ENCODE measurements at places on chromosomes 2 and 18.

- peak; percentile 0 for DNase-seq
These were observed 483.9 kb upstream of the CRIM1 start for GRCh38 chr2:35871672-35872071.

- peak; percentile 93 for DNase-seq
These were observed 14.3 kb upstream of the TMEM185B start for GRCh38 chr2:120237491-120237902.

GRCh38 chr2:88866756-88867155 is 175.3 kb downstream of the RPIA start:
- no peak for DNase-seq

DNA sequence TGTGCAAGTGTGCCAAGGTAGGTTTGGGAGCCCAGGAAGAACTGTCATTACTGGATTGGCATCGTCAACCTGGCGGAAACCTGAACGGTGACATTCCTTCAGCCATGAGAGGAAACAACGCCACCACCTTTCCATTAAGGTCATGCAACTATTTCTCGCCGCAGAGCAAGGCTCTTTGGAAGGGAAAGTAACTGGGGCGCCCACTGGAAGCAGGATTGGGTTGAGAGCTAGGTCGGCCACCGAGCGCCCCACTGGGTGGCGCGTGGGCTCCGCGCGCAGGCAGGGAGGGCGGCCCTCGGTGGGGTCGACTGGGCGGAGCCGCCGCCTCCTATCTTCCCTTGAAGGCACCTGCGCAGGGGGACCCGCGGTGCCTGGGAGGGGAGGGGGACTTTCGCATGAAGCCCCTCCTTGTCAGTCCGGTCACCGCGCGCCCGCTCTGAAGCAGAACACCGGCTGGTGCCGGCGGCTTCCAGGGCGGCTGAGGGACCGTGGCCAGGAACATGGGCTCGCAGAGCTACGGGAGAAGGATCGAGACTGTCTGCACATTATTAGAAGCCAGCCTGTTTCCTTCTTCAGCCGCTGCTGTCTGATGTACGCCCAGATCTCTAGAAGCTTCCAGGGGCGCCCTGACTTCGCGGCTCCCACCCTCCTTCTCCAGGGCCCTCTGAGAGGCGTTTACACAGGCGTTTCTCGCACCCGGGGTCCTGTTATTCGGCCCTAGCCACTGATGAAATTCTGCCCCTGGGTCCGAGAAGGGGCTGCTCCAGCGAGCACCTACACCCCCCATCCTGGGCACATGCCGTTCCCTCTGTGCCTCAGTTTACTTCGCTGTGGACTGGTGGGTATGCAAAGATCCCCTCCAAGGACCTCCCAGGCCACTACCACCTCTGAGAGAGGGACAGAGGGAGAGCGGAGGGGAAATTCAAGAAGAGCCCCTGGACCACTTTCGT is 27.3 kb upstream of the MAL start:
- DNase-seq = no peak

- DNase-seq = no peak
These were observed 289.8 kb downstream of the RAD51AP2 start for GRCh38 chr2:17228461-17228860.

- DNase-seq = peak; percentile 1
These were observed 148.5 kb downstream of the TMEM200C start for GRCh38 chr18:5746844-5747243.

DNA sequence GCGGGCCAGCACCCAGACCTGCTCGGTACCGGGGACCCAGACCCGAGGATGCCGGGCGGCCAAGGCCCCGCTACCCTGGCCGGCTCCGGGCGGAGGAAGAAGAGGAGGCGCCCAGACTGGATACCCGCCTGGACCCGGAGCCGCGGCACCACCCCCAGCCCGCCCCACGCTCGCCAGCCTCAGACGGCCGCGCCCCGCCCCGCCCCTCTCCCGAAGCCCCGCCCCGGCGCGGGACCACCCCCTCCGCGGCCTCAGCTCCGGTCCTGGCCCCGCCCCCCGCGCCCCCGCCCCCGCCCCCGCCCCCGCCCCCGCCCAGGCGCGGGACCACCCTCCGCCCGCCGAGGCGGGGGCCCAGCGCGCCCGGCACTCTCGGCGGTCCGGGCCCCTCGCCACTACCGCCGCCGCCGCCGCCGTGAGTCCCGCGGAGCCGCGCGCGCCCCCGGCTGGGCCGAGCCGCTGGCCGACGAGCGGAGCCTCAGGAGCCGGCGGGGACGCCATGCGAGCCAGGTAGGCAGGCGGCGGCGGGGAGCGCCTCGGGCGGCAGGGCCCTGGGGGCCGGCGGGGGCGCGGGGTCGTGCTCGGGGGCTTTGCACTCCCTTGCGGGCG is at the start of gene SH3BP4:
Gene SH3BP4 (plus strand): TSS at position 354 of the 606 bp plus-strand sequence. CDS start 82,986 bp downstream, outside the sequence.
- DNase-seq = peak; percentile 53

DNA sequence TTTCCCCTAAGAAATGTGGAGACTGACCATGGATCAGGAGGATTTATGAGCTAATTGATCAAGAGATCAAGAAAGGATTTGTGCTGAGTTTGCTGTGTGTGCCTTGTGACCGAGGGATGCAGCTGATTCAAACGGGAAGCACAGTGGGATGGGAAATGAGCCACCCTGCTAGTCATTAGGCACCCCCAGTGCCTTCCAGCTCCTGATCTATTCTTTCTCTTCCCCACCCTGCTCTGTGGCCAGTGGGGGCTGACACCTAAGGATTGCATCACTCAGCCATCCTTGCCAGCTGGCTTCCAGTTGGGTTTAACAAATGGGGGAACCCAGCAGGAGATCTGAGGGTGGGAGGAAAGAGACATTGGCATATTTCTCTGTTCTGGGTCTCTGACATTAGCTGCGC is 132.2 kb upstream of the CXCR4 start:
- no peak for DNase-seq

DNA sequence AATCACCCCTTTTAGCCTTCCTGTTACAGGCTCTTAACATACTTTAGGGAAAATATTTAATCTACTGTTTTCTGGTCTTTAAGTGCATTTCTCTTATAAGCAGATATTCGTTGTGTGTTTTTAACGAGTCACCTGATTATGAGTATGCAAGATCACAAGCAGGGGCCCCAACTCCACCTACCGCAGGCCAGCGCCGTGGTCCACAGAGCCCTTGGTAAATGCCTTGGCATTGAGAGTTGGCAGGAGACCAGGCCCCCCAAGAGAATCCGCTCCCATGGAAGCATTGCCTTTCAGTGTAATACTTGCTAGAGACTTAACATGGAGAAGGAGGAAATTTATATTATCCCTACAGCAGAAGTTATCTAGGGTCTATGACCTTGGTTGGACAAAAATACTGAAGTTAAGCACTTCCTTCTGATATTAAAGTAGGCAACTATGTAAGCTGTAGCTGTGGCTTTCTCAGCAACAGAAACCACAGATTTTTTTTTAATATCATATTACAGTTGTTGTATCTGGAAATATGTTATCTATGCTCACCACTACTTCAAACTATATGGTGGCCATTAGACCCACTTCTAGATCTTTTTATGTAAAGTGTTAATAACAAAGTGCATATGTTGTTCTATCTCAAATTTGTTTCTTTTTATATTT is 241.8 kb upstream of the MGAT5 start:
- DNase-seq = no peak

- DNase-seq = peak; percentile 88
These were observed 208.9 kb downstream of the LPIN1 start for GRCh38 chr2:11955314-11955713.

GRCh38 chr2:38497670-38498037 is 105.1 kb downstream of the HNRNPLL start:
- DNase-seq = no peak

DNA sequence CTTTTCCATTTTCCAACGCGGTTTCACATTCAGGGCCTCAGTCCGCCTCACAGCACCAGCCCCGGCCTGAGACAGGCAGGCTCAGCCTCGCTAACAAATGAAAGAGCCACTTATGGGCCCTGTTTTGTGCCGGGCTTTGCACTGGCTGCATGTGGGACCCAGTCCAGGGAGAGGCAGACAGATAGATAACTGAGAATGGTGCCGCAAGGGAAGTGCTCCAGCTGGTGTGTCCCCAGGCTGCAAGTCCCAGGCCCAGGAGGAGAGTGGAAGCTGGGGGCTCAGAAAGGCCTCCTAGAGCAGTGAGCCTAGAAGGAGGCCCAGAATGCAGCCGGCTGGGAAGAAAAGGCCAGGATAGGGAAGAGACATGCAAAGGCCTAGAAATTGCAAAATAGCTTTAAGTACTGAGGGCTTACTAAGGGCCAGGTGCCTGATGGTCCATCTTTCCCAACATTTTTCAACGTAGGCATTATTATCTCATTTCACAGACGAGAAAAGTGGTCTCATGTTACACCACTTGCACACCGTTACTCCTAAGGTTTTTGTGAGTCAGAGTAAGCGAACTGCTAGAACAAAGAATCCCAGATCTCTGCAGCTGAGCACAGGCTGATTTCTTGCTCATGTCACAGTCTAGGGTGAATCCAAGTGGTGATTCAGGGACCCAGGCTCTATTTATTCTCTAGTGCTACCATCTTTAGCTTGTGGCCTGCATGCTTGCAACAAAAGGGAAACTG is 26.0 kb downstream of the ADRA2B start:
- peak; percentile 7 for DNase-seq

DNA sequence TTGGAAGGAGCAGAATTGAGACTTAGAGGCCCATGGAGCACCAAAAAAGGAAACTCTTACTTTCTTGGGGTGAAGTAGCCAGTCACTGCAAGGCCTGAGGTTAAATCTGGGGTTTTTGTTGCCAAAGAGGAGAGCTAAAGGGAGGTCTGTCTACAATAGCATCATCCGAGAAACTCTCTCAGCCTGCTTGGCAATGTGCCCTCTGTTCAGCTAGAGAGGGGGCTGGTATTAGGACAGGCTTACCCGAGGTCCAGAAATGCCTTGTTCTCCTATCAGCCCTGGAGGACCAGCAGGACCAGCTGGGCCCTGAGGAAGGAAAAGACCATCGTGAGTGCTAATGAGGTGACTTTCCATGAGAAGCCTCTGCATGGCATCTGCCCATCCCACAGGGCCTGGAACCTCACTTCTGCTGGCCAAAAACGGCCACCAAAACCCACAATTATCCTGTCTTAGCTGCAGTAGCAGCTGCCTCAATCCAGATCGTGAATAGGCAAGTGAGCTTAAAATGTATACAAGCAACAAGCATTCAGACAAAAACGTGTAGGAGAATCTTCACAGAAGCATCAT is 61.6 kb downstream of the COL6A3 start:
- DNase-seq = peak; percentile 61

GRCh38 chr2:232260075-232260474 is 118.5 kb upstream of the ALPP start:
- DNase-seq = peak; percentile 90

- peak; percentile 55 for DNase-seq
These were observed 18.5 kb downstream of the PMAIP1 start for GRCh38 chr18:59918320-59918755.

GRCh38 chr18:49892148-49892924 is 79.0 kb upstream of the ACAA2 start:
- no peak for DNase-seq

- DNase-seq = no peak
These were observed 151.2 kb downstream of the CALCRL start for GRCh38 chr2:187296869-187297268.

DNA sequence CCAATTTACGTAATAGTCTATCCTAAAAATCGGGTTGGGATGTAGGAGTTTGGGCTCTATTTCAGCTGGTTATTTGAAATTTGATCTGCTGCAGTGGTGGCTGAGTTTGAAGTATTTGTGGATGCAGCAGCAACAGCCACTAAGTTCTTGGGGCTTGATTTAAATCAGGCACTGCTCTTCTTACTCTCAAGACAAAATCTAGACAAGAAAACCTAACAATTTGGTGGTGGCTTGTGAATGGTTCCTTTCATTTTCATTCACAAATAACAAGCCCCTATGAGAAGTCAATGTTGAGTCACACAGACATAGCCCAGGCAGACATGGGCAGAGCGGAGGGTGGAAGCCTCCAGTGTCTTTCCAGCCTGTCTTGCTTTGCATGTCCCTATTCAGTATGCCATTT is 199.3 kb downstream of the LTBP1 start:
- peak; percentile 65 for DNase-seq

GRCh38 chr2:174171686-174172445 is 76.5 kb downstream of the OLA1 start:
- no peak for DNase-seq

- peak; percentile 99 for DNase-seq
These were observed 20.3 kb upstream of the LAPTM4A start for GRCh38 chr2:20071397-20072383.

GRCh38 chr18:32714571-32715148 is 58.2 kb downstream of the KLHL14 start:
- DNase-seq = peak; percentile 69

GRCh38 chr2:165161510-165161909 is 42.3 kb downstream of the SCN3A start:
- peak; percentile 18 for DNase-seq

DNA sequence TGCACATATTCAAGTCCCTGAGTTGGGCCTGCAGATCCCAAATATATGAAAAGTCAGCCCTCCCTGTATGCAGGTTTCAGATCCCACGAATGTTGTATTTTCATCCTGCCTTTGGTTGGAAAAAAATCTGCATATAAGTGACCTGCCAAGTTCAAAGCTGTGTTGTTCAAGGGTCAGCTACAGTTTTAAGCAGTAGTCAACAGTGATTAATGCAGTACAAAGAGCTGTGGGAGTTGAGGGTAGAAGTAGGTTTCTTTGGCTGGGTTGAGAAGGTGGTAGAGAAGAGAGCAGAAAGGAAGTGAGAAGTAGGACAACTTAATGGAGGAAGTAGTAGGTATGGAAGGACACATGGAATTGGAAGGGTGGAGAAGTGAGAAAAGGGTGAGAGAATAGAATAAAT is 127.9 kb downstream of the ANKRD44 start:
- no peak for DNase-seq

GRCh38 chr2:151102226-151102625 is 159.4 kb downstream of the RBM43 start:
- DNase-seq = no peak

GRCh38 chr2:4507661-4508060 is 804.3 kb downstream of the DCDC2C start:
- no peak for DNase-seq

DNA sequence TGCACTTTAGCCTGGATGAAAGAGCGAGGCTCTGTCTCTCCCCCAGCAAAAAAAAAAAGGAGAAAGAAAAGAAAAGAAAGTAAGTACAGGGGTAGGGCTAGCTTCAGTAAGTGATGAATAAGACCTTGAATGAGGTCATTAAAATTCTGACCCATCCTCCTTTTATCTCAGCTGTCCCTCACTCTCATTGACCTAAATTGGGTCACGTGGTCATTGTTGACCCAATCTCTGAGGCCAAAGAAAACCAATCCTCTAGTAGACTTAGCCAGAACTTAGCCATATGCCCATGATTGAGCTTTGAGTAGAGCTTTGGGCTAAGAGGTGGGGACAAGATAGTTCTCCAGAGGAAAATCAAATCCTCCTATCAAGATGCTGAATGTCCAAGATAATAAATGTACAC is 149.3 kb downstream of the PDE11A start:
- no peak for DNase-seq

- no peak for DNase-seq
These were observed 254.1 kb downstream of the HDAC4 start for GRCh38 chr2:239146741-239147181.

GRCh38 chr18:63859781-63860475 is 27.6 kb upstream of the SERPINB2 start:
- DNase-seq = no peak

GRCh38 chr2:20562540-20563225 is 88.2 kb downstream of the HS1BP3 start:
- DNase-seq = peak; percentile 47

- no peak for DNase-seq
These were observed 11.9 kb downstream of the TFCP2L1 start for GRCh38 chr2:121273116-121273515.

- peak; percentile 7 for DNase-seq
These were observed 206.0 kb upstream of the SPRED2 start for GRCh38 chr2:65638443-65638842.

Data from fibroblast of mammary gland (primary cell).